Activated naive CD8-positive, alpha-beta T cell treated with anti-CD3 and anti-CD28 coated beads for 36 hours (primary cell): ENCODE measurements at places on chromosomes 4 and X.

DNA sequence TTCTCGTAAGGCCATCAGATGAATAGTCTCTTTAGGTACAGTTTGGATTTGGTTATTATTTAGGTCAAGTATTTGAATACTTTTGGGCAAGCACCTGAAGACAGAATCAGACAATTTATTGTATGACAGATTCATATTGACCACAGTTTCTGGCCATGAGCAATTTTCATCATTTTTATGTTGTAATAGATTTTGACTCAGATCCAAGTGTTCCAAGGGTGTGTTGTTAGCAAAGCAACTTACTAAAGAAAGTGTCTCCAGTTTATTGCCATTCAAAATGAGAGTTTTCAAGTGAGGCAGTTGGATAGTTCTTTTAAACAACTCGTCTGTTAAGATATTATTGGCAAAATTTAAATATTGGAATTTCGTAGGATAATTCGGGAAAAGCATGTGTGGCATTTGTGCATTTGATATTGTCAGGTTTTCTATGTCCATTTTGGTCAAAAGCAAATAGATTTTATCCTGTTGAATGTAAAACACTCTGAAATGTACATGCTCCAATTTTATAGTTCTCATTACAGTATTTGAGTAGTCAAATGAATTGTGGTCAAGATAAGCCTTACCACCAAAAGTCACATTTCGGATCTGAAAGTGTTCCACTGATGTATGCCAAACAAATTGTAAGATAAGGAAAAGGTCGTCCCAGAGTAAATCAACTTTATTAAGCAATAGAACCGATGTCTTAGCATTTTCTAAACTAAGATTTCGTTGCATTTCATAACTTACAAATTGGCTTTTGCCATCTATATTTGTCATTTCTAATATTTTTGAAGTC is 8.4 kb downstream of the TLR10 start:
- no peak overlapping the region for H3K4me3 ChIP-seq
- no peaks in the 10 kb centered on the region for H3K27me3 ChIP-seq
- no peak overlapping the region for H3K27ac ChIP-seq
- peaks cover 1% of the 10 kb centered on the region for H3K36me3 ChIP-seq
- H3K4me1 ChIP-seq, result peaks cover 2% of the 10 kb centered on the region

DNA sequence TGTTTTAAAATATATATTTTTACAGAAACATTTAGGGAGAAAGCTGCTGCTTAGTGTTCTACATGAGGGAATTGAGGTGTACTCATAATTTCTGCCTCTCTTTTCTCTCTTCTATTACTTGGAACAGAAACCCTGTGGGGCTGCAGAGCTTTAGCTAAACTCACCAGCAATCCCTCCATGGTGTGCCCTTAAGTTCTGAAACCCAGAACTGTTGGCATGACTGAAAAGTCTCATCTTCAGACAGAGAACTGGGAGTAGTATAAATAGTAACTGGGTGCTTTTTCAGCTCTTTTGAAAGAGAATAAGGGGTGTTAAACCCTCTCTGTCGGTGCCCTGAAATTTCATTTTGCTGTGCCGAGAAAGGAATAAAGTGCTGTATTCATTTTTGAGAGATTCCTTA is 294.9 kb upstream of the BOD1L1 start:
- no peak overlapping the region for H3K27ac ChIP-seq
- H3K4me1 ChIP-seq, result no peaks in the 10 kb centered on the region
- no peak for DNase-seq
- no peak overlapping the region for H3K4me3 ChIP-seq
- H3K27me3 ChIP-seq, result no peaks in the 10 kb centered on the region

- peaks cover 47% of the 10 kb centered on the region for H3K27me3 ChIP-seq
- peaks cover 1% of the 10 kb centered on the region for H3K36me3 ChIP-seq
- no peaks in the 10 kb centered on the region for H3K4me1 ChIP-seq
- no peak for DNase-seq
- no peak overlapping the region for H3K27ac ChIP-seq
These were observed 4.0 kb downstream of the GRIA3 start for GRCh38 chrX:123188081-123188480.

DNA sequence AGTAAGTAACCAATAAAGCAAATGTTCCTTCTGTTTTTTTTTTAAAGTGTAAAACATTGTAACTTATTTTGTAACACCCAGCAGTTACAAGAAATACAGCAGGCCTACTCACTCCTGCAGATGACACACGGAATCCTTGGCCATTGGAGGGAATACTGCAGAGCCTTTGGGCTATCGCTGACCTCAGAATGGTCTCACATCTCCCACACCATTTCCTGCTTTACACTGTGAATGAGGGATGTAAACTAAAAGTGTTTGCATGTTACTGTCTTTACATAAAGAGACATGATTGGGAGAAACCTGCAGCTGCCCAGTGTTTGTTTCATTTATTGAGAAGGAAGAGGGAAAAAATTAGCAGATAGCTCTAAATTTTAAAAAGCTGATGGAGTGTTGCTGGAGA is 64.1 kb downstream of the USP46 start:
- H3K27me3 ChIP-seq, result no peaks in the 10 kb centered on the region
- H3K4me1 ChIP-seq, result no peaks in the 10 kb centered on the region
- H3K27ac ChIP-seq, result no peak overlapping the region

- H3K27me3 ChIP-seq, result peaks cover 4% of the 10 kb centered on the region
- H3K27ac ChIP-seq, result no peak overlapping the region
- H3K4me1 ChIP-seq, result no peaks in the 10 kb centered on the region
- H3K36me3 ChIP-seq, result no peaks in the 10 kb centered on the region
- DNase-seq, result no peak
These were observed 39.1 kb downstream of the ANOS1 start for GRCh38 chrX:8692871-8693270.

DNA sequence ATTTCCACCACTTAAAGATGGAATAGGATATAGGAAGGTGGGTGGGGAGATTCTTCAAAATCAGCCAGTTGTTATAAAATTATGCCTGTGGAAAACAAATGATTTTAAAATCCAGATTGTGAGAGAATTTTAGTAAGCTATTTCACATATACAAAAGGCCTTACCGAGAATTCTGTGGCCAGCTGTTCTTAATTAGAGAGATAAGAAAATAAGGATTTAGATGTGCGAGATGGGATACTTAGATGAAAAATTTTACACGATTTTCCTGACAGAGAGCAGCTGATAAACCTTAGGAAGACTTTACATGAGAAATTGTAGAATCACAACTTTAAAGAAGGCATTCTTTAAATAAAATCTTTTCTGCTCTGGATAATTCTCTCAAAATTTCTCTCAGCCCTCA is 94.5 kb upstream of the IQCM start:
- no peaks in the 10 kb centered on the region for H3K4me1 ChIP-seq
- no peak overlapping the region for H3K27ac ChIP-seq
- no peak overlapping the region for H3K4me3 ChIP-seq
- H3K36me3 ChIP-seq, result no peaks in the 10 kb centered on the region

- H3K36me3 ChIP-seq, result peaks cover 7% of the 10 kb centered on the region
- H3K4me3 ChIP-seq, result no peak overlapping the region
- DNase-seq, result no peak
- no peak overlapping the region for H3K27ac ChIP-seq
These were observed 25.9 kb downstream of the PGM2 start for GRCh38 chr4:37852376-37852775.

DNA sequence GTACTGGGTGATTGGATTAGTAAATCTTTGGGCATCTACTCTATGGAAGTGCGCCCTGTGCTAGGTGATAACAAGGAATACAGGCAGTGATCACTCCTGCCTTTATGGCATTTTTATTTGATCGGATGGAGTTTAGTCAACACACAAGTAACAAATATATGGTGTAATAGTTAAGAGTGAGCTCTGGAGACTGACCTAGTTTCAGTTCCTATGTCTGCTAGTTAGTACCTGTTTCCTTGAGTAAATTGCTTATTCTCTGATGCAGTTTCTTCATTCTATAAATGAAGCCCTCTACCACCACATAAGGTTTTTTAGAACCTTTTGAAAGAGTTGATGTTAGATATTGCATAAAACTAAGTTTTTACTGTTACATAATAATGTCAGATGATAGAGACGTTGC is 134.6 kb downstream of the KDM6A start:
- peaks cover 46% of the 10 kb centered on the region for H3K36me3 ChIP-seq
- no peak for DNase-seq
- H3K27me3 ChIP-seq, result no peaks in the 10 kb centered on the region
- no peak overlapping the region for H3K4me3 ChIP-seq
